ENCODE measurements at places on chromosomes 2 and 18. TPM values are rescaled to one million over a fixed set of nuclear protein-coding genes. Genes with fewer than 3 reads are reported as not detected.

C2orf80 gene
- not detected for total RNA-seq

GNLY gene
- total RNA-seq, result 1.4 TPM

DNA sequence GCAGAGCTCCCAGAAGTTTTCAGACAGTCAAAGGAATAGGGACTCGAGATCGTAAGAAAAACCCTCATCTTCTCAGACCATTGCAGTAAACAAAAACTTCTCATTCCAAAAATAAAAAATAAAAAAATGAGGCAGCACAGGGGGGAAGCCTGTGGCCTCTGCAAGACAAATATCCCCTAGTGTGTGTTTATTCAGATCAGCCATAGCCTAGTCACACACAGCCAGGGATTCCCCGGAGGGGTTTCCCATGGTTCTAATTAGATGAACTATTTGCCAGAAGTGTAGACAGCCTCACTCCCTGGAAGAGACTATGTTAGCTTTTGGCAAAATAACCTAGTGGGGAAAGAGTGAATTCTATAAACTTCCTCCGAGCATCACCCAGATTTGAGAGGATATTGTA lies 122.9 kb upstream of the KLF7 start:
- DNase-seq, result no peak

DNA sequence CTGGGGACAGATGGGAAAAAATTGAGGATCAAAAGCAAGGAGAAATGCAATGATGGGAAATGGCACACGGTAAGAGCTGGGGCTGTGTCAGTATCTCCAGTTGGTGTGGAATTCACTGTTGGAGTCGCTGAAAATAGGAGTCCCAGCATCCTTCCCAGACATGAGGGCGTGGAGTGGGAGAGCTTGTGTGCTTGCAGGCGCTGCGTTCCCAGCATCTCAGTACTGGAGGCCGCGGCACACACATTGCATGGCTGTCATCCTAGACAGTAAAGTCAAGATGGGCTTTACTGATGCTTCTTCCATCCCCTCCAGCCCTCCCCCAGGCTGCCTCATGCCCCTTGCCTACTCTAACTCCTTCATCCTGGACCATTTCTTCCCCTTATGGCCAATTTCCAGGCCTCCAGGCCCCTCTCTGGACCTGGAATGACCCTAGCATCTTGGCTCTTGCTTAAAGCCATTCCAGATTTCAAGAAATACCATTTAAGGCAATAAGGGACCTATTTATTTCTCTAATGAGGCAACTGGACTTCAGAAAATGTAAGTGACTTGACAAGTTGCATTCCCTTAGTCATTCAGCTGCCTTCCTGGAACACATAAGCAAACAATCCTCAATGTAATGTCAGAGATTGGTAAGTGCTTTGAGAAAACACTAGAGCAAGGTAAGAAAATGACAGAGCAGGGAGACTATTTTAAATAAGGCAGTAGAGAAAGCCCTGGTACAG lies 70.5 kb upstream of the TTC39C start:
- no peak for DNase-seq

LGALSL gene
- 2.0 TPM for total RNA-seq

GRCh38 chr2:75632091-75632701 lies 14.4 kb upstream of the MRPL19 start:
- DNase-seq, result peak; percentile 32

GRCh38 chr2:66233981-66234380 lies 200.9 kb upstream of the MEIS1 start:
- no peak for DNase-seq

DNA sequence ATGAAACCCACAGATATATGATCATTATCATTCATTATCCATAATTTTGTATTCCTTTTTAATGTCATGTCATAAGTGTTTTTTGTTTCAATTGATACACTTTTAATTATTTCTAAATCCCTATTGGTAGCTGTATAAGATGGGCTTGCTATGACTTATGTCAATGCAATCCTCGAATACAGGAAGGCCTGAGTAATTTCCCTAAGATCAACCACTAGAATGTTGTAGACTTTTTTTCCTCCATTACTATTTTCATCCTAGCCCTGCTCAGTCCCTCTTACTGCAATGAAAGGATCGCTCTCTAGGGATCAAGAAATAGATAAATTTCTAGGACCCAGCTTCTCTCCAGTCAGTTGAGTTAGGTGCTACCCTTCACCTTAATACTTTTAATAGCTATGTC lies 186.3 kb downstream of the KCNE4 start:
- DNase-seq, result peak; percentile 23
